ENCODE measurements at places on chromosomes 11 and 22. TPM values are rescaled to one million over a fixed set of nuclear protein-coding genes. Genes with fewer than 3 reads are reported as not detected.

Gene NRGN
- total RNA-seq, result not detected

Gene LRRC4C
- total RNA-seq, result 0.17 TPM

Gene CATSPERZ
- 0.95 TPM for total RNA-seq

Gene SPDYC
- not detected for total RNA-seq

Gene MFRP
- not detected for total RNA-seq

Gene MN1
- 4.6 TPM for total RNA-seq

Gene PKDREJ
- 0.09 TPM for total RNA-seq

Gene KCNJ1
- under 0.01 TPM for total RNA-seq
